ELR (cell line): ENCODE measurements at places on chromosomes 4 and X.
A peak's percentile ranks its signal among the peaks of the same experiment; 100 is the strongest.

- no peak for DNase-seq
Measured at GRCh38 chr4:91567594-91567993, 736.2 kb upstream of the GRID2 start.

DNA sequence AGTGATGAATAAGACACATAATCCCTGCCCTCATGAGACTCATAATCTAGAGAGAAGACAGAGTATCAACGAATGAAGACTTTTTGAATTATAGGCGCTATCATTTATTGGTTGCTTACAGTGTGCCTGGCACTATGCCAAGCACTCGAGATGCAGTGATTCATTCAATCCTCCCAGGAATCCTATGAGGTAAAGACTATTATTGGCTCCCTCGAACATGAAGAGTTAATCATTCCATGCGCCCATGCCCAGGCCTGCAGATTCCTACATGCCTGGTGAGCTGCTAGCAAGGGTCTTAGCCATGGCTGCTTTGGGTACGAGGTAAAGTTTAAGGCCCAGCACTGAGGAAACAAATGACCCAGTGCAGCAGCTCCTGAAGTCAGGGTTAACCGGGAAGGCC, 47.0 kb downstream of the TEX13B start:
- DNase-seq = peak; percentile 10

DNA sequence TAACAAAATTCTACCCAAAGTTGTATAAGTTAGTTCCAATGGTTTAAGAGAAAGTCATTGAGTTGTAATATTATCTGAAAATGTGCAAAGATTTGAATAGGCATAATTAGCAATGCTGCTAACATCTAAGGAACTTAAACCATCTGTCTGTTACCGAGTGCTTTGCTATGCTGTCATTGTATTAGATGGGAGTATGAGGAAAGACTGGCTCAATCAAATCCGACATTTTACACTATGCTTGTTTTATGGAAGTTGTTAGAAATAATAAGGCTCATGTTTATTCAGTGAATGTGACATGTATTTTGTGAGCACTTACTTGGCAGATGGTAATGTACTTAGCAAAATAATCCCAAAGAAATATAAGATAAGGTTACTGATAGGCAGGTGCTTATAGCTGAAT, 1715.1 kb downstream of the PCDH7 start:
- no peak for DNase-seq

DNA sequence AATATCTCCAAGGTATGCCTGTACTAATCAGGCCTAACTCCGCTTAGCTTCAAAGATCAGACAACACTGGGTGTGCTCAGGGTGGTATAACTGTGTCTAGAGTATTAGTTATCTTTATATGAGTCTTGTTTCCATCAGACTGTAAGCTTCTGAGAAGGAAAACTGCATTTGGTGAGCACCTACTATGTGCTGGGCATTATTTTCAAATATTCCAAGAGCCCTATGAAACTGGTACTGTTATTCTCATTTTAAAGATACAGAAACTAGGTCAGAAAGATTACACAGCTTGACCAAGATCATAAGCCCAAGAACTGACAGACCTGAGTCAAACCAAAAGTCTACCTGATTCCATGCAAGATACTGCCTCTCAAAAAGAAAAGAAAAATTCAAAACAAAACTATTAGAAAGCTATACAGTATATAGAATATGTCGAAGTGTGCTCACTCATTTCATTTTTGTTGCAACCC, 44.4 kb downstream of the LRBA start:
- DNase-seq = no peak

DNA sequence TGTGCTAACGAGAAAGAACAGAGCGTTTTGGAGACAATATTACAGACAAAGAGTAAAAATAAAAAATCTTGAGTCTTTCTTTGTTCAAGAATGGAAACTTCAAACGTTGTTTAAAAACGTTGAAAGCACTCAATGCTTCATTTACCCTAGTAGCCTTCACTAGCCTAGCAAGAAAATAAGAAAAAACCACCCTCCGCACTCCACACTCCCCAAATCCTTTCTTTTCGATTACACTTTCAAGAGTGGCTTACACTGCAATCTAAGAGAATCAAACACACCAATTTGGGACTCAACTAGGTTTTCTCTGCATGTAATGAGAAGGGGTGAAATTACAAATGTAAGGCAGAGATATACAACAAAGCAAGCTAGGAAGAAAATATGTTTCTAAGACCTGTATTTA, 4.7 kb downstream of the TMSB4X start:
- DNase-seq = no peak

GRCh38 chr4:52005604-52006273, 14.4 kb downstream of the LRRC66 start:
- DNase-seq = no peak

- no peak for DNase-seq
Measured at GRCh38 chrX:46306103-46306502, 239.1 kb downstream of the ZNF674 start.

GRCh38 chrX:15336023-15336413, 695 bp upstream of the PIGA start:
- DNase-seq = peak; percentile 75

DNA sequence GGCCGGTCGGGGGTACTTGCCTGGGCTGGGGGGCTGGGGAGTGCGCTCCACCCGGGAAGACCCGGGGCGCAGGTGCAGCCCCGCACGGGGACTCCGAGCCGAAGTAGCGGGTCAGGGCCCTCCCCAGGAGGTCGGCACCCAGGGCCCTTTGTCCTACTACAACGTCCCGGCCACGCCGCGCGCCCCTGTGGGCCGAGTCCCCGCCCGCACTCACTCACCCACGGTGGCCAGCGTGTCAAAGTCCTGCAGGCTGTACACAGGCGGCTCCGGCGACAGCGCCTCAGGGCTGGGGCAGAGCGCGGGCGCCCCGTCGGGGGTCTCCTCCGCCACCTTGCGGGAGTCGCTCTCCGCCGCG, 602 bp downstream of the PRKX start:
- DNase-seq = no peak

GRCh38 chrX:105608745-105609144, 213.6 kb upstream of the NRK start:
- DNase-seq = no peak

DNA sequence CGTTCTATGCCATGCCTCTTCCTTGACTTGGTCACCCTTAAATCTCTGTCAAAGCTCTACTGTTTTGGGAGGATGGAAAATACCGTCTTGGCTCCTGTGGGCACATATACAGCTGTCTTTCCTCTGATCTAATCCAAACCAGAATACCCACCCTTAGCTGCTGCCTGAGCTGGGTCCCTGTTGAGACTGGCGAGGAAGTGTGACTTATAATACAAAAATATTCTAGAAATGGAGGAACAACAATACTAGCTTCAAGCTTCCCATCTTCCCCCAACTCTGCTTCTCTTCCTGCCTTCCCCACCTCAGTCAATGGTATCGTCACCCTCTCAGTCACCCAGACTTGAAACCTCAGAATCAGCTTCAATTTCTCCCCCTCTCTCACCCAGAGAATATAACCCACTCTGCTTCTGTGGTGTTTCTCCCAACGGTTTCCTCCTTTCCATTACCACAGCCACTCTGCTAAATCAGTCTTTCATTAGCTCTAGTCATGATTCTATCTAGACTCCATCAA, 599 bp upstream of the IL2RG start:
- DNase-seq = no peak
